ENCODE measurements at places on chromosomes 7 and 10. TPM values are rescaled to one million over a fixed set of nuclear protein-coding genes. Genes with fewer than 3 reads are reported as not detected.

The SPDYE5 gene
- total RNA-seq = not detected

DNA sequence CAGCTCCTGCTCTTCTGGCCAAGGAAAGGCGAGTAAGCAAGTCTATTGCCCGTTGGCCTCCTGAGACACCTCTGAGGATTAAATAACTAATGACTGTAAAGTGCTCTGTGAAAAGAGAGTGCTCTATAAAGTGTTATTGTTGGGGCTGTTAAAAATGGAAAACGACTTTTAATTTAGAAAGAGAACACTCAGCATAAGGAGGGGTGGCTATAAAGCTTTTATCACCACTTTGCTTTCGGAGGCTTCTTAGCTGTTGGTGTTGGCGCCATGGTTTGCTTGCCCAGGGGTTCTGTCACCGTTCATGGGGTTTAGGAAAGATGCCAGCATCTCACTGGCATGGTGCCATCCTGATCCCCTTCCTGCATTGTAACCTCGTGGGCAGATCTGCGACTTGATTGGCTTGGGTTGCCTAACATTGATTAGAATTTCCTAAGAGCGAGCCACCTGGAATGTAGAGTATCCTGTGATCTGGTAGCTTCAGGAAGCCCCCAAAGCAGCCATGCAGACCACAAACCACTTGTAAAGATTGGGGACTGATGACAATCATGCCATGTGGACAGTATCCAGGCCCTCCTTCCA, 509.9 kb downstream of the LRMDA start:
- no peak for DNase-seq

DNA sequence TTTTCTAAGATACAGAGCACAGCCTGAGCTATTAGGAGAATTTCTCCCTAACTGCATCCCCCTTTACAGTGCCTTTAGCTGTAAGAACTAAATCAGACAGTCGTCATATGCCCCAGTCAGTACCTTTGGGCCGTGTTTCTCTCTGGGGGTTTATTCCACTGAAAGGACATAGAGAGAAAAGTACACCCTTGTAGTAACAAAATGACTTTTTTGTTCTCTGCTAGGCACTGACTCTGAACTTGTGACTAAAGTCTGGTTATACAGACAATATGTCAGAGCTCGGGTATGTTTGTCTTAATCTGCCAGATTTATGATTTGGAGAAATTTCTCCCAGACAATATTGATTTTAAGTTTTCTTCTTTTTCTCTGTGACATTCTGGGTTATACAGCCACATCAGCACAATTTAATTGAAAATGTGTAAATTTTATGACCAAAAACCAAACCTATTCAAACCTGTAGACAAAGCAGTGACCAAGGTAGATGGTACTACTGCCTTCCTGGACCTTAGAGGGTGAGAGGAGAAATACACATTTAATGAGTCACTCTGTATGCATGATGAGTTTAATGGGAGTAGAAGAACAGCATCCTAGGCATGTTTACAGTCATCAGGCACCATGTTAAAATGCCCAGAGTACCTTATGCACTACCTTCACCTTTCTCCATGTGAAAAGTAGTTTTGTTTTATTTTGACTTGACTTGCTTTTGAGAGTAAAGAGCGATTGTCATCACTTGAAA, 156.1 kb upstream of the PLXDC2 start:
- DNase-seq = no peak

DNA sequence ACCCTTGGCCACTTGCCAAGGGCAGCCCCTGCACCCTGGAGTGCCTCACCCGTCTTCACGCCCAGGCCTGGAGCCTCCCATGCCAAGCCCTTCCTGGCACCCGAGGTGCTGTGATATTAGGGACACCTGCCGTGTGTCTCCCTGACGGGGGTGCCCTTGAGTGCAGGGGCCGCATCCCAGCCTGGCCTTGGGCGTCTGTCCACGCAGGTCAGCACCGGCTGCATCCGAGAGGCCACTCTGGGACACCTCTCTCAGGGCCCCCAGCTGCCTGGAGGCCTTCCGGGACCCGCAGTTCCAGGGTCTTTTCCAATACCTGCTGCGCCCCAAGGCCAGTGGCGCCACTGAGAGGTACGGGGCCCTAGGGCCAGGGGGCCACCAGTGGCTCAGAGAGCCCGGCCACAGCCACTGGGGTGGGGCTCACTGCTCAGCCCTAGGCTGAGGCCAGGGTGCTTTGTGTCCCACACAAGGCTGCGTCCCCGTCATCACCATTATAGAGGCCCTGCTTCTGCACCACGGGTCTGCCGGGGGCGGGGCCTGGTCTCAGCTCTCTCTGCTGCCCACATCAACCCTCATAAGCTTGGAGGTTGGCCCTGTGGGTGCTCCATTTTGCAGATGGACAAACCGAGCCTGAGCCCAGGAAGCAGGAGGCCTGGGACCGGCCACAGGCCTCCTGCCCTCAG, 12.7 kb downstream of the AP5Z1 start:
- no peak for DNase-seq
